ENCODE measurements at places on chromosomes 6 and 20.

- DNase-seq: no peak
Measured at GRCh38 chr6:14757418-14757817, 488.5 kb upstream of the JARID2 start.

DNA sequence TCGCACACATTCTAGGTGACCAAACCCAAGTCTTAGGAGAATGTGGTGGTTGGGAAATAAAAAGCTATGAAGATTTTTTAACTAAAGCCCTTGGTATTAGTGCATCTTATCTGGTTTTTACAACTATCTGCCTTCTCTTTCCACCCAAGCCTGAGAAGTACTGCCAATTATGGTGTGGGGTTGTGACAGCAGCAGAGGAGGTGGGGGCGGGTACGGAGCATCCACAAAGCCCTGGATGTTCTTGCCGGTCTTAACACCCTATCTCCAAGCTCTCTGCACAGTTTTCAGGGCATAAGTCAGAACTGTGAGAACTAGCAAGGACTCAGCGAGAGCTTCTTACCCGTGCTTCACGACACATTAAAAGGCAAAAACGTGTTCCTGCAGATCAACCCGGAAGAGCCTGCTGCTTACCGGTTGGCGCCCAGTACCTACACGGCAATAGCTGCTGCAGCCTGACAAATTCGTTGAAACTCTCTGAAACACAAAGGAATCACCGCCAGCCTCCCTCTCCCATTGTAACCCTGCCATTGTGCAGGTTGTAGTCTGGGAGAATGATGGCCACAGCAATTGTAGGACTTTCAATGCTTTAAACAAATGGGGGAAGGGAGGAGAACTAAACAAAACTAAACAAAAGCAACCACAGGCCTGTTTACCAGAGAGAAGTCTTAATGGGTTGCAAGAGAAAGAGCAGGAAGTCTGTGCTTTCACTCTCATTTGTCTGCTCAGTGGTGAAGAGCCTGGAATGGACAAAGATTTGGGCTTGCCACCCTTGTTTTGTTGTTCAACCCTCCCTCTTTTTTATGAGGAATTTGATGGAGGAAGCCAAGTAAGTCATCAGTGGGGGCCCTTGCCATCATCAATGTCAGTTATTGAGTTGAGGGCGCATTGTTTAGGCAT lies 461.0 kb upstream of the JARID2 start:
- DNase-seq: no peak

GRCh38 chr6:111423055-111423633 lies 59.9 kb downstream of the REV3L start:
- DNase-seq: no peak

- no peak for DNase-seq
Measured at GRCh38 chr20:46893051-46893450, 1.6 kb upstream of the EYA2 start.

DNA sequence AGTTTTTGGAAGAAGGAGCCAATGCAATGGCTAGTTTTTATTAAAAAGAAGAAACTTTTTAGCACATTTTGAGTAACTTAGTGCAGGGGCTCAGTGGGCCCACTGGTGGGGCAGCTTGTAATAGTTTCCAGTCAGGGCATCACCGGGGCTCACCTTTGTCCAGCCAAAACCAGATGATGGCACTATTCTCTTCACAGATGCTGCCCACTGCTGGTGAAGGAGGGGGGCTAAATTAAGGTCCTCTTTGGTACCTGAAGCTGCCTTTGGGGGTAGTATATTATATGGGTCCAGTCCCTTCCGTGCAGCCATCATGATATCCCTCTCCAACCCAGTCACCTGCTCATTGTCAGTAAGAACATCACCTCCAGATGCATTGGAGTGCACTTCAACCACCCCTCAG lies 182.9 kb downstream of the PDE7B start:
- DNase-seq: no peak
